Mesothelial cell of epicardium (in vitro differentiated cells): ENCODE measurements at places on chromosomes 12 and 14. TPM values are rescaled to one million over a fixed set of nuclear protein-coding genes. Genes with fewer than 3 reads are reported as not detected.

DNA sequence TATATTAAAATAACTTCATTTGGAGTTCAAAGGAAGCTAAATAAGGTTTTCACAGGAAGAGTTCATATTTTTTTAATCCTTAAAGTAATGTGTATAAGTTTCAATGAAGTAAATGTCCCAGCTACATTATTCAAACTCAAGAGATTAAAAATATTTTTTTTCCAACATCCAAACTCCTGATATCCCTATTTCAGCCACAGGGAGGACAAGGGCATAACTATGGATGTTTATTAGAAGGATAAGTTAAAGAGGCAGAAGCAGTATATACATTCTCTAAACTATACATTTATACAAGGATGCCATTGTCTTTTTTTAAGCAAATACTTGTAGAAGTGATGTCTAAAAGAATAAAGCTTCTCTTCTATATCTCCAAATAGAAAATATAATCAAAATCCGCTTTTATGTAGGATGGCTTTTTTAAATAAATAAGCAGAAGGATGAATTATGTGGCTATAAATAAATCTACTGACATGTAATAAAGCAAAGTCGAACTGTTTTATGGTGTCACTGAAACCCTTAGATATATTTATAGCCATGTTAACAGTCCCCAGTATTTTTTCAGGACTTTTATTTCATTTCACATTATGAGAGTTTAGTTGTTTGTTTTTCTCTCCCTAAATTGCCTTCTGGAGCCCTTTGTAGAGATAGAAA lies 936.5 kb downstream of the DIO2 start:
- no peak for DNase-seq

DNA sequence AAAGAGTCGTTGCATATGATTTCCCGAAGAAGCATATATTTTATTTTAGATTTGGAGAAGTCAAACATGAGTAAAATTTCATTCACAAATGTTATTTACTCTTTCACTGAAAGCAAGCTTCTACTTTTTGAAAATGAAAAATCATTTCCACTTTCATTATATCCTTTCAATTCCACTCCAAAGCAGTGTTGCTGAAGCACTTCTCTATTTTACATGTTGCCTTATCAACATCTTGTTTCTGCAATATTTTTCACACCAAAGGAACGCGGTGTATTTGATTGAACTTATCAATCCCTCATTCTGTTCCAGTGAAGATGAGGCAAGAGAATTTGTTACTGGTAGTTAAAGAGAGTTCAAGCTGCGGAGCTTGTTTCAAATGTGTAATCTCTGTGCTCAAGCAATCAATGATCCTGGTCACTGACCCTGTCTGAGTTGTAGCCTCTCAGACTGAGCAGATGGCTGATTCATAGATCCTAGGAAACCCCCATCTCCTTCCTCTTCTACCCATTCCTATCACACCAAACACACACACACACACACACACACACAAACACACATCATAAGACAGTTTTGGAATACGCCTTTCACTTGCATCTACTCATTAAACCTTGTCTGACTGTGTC lies 236.2 kb upstream of the FLRT2 start:
- DNase-seq = no peak

GRCh38 chr14:41623736-41624135 lies 17.1 kb downstream of the LRFN5 start:
- no peak for DNase-seq

DNA sequence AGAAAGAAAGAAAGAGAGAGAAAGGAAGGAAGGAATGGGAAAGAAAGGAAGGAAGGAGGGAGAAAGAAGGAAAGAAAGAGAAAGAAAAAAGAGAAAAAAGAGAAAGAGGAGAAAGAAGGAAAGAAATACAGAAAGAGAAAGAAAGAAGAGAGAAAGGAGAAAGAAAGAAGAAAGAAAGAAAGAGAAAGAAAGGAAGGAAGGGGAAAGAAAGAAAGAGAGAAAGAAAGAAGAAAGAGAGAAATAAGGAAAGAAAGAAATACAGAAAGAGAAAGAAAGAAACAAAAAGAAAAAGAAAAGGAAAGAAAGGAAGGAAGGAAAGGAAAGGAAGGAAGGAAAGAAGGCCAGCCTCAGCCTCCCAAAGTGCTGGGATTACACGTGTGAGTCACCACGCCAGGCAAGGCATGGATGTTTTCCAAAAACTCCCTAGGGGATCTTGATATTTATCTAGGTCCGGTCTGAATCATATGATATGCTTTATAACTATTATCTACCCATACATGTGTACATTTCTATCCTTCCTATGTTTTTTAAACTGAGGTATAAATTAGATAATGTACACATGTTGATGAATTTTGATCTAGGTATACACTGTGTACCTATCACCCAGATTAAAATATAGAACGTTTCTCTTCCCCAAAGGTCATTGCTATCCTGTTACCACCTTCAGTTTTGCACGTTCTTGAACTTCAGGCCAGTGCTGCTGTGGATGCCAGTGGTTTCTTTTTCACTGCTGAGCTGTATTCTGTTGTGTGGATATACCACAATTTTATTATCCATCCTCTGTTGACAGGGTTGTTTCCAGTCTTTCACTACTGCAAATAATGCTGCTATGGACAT lies 177.9 kb downstream of the RBM19 start:
- no peak for DNase-seq

- DNase-seq = no peak
These were observed 216.1 kb downstream of the PPM1H start for GRCh38 chr12:62718762-62719426.

DNA sequence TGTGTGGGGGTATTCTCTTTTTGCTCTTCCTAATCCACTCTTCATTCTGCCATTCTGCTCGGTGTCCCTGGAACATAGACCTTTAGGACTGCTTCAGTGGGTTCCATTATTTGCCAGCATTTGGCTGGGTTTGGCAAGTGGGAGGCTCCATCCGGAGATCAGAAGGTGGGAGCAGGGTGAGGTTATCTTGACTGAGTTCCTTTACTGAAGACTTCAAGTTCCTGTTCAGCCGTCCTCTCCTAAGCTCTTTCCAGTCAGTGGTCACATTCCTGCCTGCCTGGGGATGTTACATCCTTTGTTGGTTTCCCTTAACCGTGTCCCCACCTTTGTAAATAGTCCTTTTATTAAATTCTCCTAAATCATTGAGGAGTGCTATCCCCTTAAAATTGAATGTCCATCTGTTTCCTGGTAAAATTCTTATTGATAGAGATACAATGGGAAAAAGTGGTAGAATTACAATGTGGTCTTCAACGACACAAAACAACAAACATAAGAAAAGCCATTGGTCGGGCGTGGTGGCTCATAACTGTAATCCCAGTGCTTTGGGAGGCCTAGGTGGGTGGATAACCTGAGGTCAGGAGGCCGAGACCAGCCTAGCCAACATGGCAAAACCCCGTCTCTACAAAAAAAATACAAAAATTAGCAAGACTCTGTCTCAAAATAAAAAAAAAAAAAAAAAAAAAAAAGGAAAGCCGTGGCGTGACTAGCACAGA lies 5.0 kb upstream of the MIA2 start:
- no peak for DNase-seq

GRCh38 chr14:90647473-90648005 lies 168.7 kb downstream of the TTC7B start:
- no peak for DNase-seq

DNA sequence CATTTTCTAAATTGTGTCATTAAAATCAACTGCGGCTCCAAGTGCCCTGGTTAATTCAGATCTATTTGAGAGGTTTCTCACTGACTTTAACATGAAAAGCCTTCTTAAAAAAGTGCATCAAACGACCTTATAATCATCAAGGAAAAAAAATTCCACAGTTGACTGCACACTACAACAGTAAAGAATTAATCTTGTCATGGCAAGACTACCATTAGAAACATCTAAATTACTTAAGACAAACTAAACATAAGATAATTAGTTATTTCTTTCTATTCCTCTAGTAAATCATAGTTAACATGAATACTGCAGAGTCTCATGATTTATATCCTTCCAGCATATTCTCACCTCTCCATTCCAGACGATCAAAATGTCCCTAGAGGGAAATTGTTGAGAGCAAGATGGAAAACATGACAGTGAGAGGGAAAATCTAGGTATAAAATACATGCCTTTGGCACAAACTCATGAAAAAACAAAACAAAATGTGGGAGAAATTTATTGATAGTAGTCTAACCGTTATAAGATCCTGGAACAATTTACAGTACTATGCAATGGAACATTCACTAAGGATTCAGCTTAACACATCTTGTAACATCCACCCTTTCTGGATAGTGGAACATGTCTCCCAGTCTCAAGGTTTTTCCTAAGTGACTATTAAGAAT lies 112.5 kb downstream of the PRKD1 start:
- no peak for DNase-seq

DNA sequence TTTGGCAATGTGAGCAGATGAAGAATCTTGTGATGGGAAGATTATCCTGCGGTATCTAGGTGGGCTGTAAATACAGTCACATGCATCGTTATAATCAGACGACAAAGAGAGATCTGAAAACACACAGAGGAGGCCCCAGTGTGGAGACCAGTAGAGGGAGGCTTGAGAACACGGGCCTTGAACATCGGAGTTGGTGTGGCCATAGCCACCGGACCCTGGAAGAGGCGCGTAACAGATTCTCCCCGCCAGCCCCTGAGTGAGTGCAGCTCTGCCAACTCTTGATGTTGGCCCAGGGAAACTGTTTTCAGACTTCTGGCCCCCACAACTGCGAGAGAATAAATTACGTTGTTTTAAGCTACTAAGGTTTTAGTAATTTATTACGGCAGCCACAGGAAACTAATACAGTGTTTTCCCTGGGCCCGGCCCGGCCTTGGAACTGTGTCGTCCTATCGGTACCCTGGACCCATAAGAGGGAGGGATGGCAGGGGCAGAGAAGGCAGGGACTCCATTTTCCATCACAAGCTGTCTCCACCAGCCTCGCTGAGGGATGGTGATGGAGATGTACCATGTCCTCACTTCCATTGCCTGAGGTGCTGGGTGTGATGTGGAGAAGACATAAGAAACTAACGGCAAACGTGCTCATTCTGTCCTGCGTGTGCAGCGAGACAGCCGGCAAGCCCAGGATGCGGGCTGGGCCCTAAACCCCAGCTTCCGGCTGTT lies 91.6 kb downstream of the NTF3 start:
- DNase-seq = no peak

DNA sequence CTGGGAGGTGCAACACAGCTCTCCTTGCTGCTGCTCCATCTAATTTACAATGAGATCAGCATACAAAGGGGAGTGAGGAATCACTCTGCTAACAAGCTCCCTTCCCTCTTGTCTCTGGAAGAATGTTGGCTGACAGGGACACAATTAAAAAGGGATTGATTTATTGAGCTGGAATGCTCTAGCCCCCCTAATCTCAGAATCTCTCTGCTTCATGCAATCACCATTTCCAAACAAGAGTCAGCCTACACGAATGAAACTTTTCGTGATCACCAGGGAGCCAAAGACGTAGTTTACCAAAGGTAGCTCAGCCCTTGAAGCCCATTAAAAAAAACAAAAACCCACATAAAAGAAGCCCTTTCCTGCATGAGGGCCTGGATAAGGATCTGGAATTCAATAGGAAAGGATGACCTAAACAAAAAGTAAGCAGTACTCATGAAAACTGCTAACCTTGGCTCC lies 223.8 kb downstream of the C12orf75 start:
- DNase-seq = no peak

- no peak for DNase-seq
These were observed 1378.3 kb upstream of the SEL1L start for GRCh38 chr14:82911930-82912329.

DNA sequence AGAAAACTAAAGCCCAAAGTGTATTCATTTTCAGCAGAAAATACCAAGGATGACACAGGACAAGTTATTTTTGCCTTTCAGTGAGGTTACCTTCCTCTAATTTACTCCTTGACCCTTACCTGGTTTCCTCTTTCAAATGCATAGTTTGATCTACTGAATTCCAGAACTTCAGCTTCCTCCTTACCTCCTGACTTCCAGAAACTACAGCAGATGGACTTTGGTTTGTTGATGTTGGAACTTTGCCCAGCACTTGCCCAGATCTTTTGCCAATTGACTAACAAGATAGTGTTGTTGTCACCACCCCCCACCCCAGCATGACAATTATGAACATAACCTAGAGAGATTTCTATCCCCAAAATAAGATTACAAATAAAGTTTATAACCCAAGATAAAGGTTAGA lies 63.2 kb downstream of the NAV3 start:
- DNase-seq = no peak

- DNase-seq = no peak
These were observed 1.2 kb downstream of the GLIPR1 start for GRCh38 chr12:75481774-75482173.

- no peak for DNase-seq
These were observed 16.0 kb upstream of the ENDOU start for GRCh38 chr12:47741340-47741703.

GRCh38 chr12:74242088-74242487 lies 295.5 kb upstream of the ATXN7L3B start:
- DNase-seq = no peak

DNA sequence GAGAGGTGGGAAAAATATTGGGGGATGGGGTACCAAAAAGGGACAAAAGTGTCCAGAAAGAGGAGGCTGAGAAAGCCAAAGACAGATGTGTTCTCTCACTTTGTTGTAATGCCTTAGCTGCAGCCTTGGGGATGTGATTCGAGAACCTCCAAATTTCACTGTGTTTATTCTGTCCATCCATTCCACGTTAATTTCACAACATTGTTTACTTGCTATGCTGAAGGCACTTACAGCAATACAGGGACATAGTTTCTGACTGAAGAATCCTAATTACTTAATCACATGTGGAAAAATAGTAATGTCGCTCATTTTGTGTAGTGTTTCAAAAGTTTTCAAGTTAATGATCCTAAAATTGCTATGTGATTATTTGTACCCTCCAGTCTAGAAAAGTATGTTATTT lies 146.2 kb upstream of the SLC38A2 start:
- DNase-seq = no peak

- DNase-seq = no peak
These were observed 2.1 kb upstream of the EIF4B start for GRCh38 chr12:53004178-53004577.

DNA sequence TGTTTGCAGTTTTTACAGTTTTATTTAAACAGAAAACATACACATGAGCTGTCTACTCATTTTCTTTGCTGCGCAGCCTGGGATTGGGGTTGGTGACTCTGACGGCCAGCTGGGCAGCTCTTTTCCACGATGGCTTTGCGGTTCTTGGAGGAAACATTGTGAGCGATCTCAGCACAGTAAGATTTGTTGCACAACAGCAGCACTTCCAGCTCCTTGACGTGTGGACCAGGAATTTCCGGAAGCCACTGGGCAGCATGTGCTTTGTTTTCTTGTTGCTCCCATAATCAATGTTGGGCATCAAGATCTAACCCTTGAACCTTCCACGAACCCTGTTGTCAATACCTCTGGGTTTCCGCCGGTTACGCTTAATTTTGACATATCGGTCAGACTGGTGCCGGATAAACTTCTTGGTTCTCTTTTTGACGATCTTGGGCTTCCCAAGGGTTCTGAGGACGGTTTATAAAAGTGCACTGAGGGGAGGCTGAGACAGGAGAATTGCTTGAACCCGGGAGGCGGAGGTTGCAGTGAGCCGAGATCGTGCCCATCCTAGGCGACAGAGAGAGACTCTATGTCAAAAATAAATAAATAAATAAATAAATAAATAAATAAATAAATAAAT lies 21.8 kb downstream of the FKBP11 start:
- no peak for DNase-seq

Gene EFCAB11
- 9.9 to 14.1 TPM (median 12.2 TPM) in 3 replicates for total RNA-seq

Gene LGALS3
- total RNA-seq = 17.1 to 19.4 TPM (median 19.2 TPM) in 3 replicates

Gene FAM234B
- 8.6 to 9.5 TPM (median 9.1 TPM) in 3 replicates for total RNA-seq

Gene KLRC1
- total RNA-seq = not detected in 3 replicates

Gene KRT3
- total RNA-seq = 0.50 to 0.78 TPM (median 0.75 TPM) in 3 replicates

Gene GZMB
- not detected in 3 replicates for total RNA-seq

Gene C12orf56
- total RNA-seq = 0.41 to 0.93 TPM (median 0.45 TPM) in 3 replicates

Gene LRRC10
- total RNA-seq = not detected in 3 replicates

Gene BDKRB1
- 10.4 to 12.5 TPM (median 10.9 TPM) in 3 replicates for total RNA-seq

Gene PLEKHG7
- not detected in 3 replicates for total RNA-seq

Gene FAM181A
- not detected in 3 replicates for total RNA-seq

Gene IL26
- not detected in 3 replicates for total RNA-seq
